ENCODE measurements at places on chromosomes 7 and 10. TPM values are rescaled to one million over a fixed set of nuclear protein-coding genes. Genes with fewer than 3 reads are reported as not detected.

ASB10 gene
- not detected for polyA plus RNA-seq

DUSP5 gene
- 8.3 TPM for polyA plus RNA-seq

PSD gene
- polyA plus RNA-seq: 1.4 TPM

- DNase-seq: no peak
These were observed 22.4 kb downstream of the CFAP69 start for GRCh38 chr7:90267263-90267858.

- no peak for DNase-seq
These were observed 18.5 kb upstream of the MGMT start for GRCh38 chr10:129448539-129448938.

DNA sequence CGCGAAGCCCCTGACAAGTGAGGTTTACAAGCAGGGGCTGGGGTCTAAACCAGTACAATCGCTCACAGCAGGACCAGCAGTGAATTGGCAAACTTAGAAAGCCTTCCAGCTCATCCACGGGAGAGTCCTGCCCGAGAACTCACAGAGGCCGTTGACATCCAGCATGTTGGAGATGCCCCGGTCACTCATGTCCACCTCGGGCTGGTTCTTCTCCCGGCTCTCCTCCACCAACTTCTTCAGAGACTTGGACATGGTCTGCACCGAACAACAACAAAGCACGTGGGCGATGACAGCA lies 447 bp downstream of the RSU1 start:
- no peak for DNase-seq

- no peak for DNase-seq
These were observed 26.7 kb upstream of the CROT start for GRCh38 chr7:87318741-87319140.

ITGA8 gene
- polyA plus RNA-seq: 0.81 TPM

GRCh38 chr10:124626759-124627380 lies 117.3 kb downstream of the FAM53B start:
- peak; percentile 88 for DNase-seq

PIK3CG gene
- polyA plus RNA-seq: 1.1 TPM

- no peak for DNase-seq
These were observed 146.1 kb downstream of the VPS50 start for GRCh38 chr7:93378131-93378760.

ZNF25 gene
- 1.4 TPM for polyA plus RNA-seq

- DNase-seq: no peak
These were observed 115.7 kb upstream of the PPP2R2D start for GRCh38 chr10:131785121-131785460.

NUTM2B gene
- 1.6 TPM for polyA plus RNA-seq

- no peak for DNase-seq
These were observed 8.4 kb downstream of the LRRC4 start for GRCh38 chr7:128022631-128023532.

GRCh38 chr10:47061776-47062175 lies 150.5 kb downstream of the PTPN20 start:
- DNase-seq: no peak

DNA sequence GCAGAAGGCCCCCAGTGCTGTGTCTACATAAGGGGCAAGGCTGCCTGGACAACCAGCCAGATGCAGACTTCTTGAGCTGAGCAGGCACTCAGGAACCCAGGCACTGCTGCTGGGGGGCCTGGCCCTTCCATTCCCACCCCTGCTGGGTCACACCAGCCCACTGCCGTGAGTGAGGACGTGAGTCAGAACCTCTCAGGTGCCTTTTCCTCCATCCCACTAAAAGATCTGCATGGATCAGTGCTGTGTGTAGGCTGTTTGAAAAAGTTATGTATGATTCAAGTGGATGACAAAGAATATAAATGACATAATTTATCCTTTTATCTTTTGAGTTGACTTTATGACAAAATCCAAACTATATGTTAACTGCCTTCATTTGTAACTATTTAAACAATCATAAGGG lies 499.3 kb downstream of the INHBA start:
- no peak for DNase-seq

- no peak for DNase-seq
These were observed 90.3 kb downstream of the CCNY start for GRCh38 chr10:35426657-35427056.

MTG1 gene
- 124 TPM for polyA plus RNA-seq

MYL7 gene
- 0.36 TPM for polyA plus RNA-seq

DNA sequence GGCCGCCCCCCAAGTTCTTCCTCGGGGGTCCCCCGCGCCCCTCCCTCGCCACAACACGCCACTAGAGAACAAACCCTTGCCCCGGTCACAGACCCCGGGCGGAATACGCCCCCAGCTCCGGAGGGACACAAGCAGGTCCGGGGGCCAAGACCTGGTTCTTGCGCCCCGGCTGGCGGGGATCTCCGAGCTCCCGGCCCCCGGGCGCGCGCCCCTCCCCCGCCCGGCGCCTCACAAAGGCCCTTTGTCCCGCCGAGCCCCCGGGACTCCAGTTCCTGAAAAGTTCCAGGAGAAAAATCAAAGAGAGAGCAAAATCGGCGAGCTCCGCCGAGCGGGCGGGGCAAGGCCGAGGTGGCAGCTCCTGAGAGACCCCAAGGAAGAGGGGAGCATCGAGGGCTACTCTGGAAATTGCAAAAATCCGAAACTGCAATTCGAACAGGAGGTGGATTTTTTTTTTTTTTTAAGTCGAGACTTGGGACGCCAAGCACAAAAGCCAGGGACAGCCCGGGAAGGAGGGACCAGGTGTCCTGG lies 4.0 kb downstream of the TNRC18 start:
- peak; percentile 25 for DNase-seq

DNA sequence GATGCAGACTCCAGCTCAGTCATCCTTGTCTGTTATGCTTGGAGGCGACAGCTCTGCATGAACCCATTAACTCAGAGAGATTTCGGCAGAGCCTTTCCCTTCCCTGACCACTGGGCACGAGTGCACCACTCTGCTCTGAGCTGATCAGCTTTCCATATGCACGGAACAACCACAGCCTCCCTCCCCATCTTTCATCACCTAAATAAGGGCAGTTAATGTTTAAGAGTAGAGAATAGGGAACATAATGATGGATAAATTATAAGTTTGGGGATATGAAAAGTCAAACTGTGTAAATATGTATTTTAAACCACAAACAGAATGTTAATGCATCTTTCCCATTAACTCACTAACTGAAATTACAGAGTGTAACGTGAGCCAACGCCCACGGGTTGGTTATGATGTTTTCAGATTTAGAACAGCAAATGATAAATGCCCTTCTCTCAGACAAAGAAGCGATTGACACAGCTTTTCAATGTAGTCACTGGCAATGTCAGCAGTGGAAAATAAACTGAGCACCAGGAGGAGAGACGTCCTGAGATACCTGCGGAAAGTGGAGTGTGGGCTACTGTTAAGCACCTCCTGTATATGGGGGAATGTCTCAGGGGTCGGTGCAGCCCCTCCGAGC lies 658.2 kb downstream of the LRMDA start:
- DNase-seq: no peak

- DNase-seq: no peak
These were observed 27.1 kb downstream of the MDH2 start for GRCh38 chr7:76074972-76075370.

DNA sequence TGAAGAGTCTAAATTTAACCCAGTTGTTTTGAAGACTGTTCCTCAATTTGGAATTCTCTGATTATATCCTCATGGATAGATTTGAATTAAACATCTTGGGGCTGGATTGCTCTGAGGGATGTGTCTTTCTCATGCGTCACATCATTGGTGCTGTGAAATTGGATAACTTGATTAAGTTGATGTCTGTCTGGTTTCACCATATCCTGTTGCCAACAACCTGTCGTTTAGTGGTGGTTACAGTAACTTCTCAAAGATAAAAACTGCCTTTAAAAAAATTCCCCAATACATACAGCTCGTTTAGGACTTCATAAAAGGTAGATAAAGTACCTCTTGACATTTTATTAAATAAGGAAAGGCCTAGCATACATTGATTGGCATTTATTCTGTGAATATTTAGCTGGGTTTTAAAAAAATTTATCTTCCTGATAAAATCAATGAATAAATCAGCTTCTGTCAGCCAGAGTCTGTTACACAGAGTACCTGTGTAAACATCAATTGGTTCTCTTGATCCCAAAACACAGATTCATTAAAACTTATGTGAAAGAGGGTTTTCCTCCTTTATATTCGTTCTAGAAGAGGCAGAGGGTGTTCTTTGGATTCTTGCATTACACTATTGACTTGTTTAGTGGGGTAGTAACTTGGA lies 10.5 kb downstream of the CRCP start:
- no peak for DNase-seq

DNA sequence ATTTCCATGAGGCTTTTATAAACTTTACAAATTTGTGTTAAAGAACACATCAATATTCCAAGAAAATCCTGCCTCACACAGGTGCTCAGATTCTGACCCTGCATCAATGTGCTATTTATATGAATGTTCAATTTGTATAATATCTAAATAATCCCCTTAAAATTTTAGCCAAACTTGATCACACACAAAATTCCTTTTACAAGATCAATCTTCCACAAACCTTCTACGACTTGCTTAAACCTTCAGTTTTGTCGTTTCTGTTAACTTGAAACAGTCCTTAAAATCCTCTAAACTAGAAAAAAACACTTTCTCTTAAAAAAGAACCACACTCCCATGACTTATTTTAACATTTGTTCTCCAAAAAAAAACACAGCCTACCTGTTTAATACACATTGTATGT lies 20.2 kb upstream of the TRPV6 start:
- DNase-seq: no peak

DNA sequence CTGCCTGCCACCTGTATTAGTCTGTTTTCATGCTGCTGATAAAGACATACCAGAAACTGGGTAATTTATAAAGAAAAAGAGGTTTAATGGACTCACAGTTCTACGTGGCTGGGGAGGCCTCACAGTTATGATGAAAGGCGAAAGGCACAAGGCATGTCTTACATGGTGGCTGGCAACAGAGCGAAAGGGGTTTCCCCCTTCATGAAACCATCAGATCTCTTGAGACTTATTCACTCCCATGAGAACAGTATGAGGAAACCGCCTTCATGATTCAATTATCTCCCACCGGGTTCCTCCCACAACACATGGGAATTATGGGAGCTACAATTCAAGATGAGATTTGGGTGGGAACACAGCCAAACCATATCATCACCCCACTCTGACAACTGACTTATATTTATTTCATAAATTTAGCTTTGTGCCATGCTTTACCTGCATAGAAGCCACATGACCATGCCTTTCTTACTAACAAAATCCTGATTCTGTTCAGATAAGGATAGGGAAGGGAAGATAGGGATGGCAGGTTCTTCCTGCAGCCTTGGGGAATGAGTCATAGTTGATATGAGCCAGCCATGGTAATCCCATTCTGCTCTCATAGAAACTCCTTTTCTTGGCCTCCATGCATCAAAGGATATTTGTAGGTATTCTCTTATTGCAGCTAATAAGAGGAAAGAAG lies 191.3 kb upstream of the AGK start:
- DNase-seq: no peak

- DNase-seq: no peak
These were observed 112.9 kb upstream of the ZNF746 start for GRCh38 chr7:149610441-149611011.

DNA sequence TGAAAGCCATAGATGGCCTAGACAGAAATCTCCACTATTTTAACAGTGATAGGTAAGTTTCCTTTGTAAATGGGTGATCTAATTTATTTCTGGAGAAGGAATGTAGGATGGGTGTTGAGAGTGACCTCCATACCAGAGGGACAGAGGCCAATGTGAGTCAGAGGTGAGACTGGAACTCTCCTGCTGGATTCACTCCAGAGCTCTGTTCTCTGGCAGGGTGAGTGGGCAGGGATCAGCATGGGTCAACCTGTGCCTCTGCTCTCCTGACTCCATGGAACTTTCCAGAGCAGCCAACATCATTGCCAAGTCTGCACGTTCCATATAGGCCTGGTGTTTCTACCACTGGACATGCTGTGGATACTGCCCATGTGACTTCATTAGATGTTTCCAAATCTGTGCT lies 11.4 kb downstream of the AKR1C3 start:
- DNase-seq: no peak

NPFFR1 gene
- polyA plus RNA-seq: 0.06 TPM

- no peak for DNase-seq
These were observed 26.3 kb downstream of the TMEM60 start for GRCh38 chr7:77771901-77772300.

- DNase-seq: no peak
These were observed 230.5 kb downstream of the TCF7L2 start for GRCh38 chr10:113180401-113181154.

ADRA2A gene
- polyA plus RNA-seq: 1.1 TPM

GRCh38 chr10:77293347-77293746 lies 344.3 kb downstream of the KCNMA1 start:
- no peak for DNase-seq

LIPF gene
- polyA plus RNA-seq: 44.3 TPM

GRCh38 chr10:22958338-22958737 lies 30.5 kb downstream of the ARMC3 start:
- peak; percentile 41 for DNase-seq

DNA sequence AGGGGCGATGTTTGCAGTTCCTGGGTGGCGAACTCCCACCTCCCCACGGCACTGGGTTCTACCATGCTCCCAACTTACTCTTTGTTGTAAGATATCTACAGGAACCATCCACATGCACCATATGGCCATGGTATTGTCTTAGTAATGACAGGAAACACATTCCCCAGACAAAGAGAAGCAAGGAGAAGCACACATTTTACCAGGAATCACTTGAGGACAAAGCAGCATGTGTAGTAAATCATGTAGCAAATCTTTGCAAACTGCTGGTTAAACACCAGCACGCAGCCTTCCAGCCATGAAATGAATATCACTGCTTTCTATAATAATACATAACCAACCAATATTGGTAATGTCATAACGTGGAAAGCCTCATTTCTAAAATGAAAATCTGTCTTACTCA lies 101.2 kb downstream of the NRP1 start:
- no peak for DNase-seq

UNC5B gene
- 0.27 TPM for polyA plus RNA-seq

DNA sequence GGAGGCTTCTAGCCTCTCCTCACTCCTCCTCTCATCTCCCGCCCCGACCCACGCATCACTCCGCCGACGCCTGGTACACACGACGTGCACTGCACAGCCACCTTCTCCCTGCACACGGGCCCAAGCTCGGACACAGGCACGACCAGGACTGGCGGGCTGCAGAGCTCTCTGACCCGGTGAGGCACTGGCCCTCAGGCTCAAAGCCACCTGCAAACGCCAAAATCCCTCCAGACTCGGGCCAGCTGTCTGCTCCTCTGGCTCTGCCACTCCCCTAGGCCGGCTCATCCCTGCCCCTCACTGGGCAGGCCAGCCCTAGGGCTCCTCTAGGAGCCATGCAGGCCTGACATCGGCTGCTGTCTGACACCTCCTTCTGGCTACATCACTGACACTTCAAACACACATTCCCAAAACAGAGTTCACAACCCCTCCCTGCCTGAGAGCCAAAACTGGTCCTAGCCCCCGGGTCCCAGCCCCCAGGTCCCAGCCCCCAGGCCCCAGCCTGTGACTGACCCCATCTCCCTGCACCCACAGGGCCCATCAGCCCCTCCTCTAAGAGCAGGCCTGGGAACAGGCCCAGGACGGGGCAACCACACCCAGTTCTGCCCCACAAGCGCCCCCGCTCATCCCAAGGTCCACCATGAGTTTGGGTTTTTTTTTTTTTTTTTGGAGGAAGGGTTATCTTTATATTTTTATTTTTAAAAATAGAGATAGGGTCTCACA lies 35.1 kb downstream of the MAD1L1 start:
- no peak for DNase-seq

- no peak for DNase-seq
These were observed 32.7 kb downstream of the TSPAN15 start for GRCh38 chr10:69483963-69484362.

HOXA3 gene
- polyA plus RNA-seq: 47.4 TPM

All from small intestine (tissue), 16 donors.